ENCODE measurements at places on chromosomes 11 and 22. TPM values are rescaled to one million over a fixed set of nuclear protein-coding genes. Genes with fewer than 3 reads are reported as not detected.

Gene TBC1D10A
- total RNA-seq, result 13.7 TPM

Gene KDM4E
- total RNA-seq, result not detected

Gene OR52I2
- not detected for total RNA-seq

Gene MSANTD2
- total RNA-seq, result 32.8 TPM

Gene UBQLNL
- 1.9 TPM for total RNA-seq

Gene APOA5
- total RNA-seq, result not detected

Gene CDC42BPG
- 24.6 TPM for total RNA-seq

Gene DNAL4
- 17.3 TPM for total RNA-seq

GRCh38 chr11:57458410-57459163 is 1.7 kb upstream of the RTN4RL2 start:
- no peak for DNase-seq

DNA sequence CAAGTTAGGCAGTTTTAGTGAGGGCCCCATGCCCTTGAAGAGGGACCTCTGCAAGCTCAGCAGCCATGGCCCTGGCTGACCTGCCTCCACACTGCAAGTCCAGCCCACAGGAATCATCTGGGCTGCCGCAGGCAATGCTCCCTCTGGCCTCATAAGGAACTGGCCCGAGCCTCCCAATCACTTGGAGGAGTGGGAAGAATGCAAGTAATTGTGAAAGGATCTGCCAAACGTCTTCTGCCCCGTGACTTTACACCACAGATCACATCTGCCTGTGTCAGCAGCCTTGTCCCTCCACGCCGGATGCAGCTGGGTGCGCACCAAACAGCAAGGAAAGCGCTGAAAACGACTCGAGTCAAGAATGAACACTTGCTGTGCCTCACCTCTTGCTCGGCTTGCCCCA is 23.8 kb downstream of the OPCML start:
- DNase-seq, result no peak

GRCh38 chr11:15099267-15099666 is 15.5 kb upstream of the INSC start:
- no peak for DNase-seq

DNA sequence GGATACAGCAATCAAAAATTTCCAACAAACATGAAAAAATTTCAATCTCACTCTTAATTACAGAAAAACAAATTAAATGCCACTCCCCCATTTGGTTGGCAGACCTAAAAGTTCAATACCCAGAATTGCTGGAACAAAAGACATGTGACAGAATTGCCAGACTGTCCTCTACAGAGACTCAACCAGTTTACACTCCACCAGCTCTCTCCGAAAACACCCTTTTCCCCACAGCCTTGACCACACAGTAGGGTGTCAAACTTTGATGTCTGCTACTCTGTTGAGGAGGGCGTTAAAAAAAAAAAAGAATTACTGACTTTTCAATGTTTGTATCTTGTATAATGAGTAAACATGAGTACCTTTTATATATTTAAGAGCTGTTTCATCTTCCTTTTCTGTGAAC is 44.7 kb upstream of the YPEL1 start:
- no peak for DNase-seq

- DNase-seq, result no peak
These were observed 4.0 kb upstream of the SCUBE2 start for GRCh38 chr11:9095421-9095820.

DNA sequence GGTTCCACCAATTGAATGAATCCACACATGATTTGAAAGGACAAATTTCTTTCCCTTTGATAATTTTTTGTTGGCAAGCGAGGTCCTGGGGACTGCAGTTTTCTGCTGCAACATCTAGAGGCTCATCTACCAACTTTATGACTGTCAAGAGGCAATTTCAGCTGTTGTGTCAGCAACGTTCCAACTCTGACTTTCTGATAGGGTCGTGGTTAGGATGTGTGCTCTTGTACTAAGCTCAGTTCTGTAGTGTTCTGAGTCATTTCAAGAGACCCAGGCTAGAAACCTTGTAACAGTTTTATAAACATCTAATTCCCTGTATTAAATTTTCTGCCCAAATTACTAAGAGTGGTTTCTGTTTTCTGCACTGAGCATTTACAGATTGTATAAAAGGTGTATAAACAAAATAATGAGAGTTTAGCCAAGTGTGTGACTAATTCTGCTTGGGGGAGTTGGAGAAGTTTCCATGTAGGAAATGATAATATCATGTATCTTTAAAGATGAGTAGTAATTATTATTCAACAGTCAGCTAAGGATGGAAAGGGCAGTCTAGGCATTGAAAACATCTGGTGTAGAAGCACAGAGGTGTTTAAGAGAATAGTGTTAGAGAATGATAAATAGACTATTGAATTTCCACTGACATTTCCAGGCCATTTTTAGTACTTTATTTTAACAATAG is 72.2 kb downstream of the RBMXL2 start:
- no peak for DNase-seq

- no peak for DNase-seq
These were observed 9.7 kb upstream of the CCKBR start for GRCh38 chr11:6249770-6250555.

- DNase-seq, result no peak
These were observed 305.5 kb downstream of the DDX10 start for GRCh38 chr11:108970221-108970991.

DNA sequence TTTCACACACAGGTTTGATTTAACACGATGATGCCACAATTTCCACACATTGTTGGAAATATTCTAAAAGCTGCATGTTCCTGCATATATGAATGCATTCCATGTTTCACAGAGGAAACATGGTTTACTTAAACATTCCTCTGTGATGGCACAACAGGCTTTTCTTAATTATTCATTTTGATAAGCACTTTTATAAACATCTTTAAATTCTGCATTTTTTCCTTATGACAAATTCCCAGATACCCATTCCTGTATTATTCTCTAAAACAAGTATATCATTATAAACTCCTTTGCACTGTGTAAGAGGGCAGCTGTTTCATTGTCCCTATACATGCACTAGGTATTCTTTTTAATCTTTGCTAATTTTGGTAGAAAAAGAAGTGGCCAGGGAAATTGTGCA is 532.3 kb downstream of the SOX6 start:
- DNase-seq, result no peak

GRCh38 chr11:27700351-27701301 is at the start of gene BDNF:
BDNF (minus strand) TSS chr11:27700455; CDS start chr11:27658564, 41,891 bp downstream.
- peak; percentile 55 for DNase-seq

DNA sequence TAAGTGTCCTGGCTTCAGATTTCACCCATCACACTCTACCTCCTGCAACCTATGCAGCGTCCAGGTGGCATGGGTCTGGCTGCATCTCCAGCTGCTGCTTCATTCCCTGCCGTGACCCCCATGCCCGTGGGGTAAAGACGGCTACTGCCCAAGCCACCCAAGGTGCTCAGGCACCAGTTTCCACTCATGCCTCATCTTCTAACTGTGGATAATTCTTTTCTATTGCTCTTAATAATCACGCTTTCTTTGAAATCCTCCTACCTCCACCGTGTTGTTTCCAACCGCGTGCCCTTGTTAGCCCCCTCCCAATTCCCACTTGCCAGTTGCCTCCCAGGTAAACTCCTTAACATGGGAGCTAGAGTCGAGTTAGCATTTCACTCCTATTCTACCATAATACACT is 738.5 kb downstream of the OPCML start:
- DNase-seq, result no peak

DNA sequence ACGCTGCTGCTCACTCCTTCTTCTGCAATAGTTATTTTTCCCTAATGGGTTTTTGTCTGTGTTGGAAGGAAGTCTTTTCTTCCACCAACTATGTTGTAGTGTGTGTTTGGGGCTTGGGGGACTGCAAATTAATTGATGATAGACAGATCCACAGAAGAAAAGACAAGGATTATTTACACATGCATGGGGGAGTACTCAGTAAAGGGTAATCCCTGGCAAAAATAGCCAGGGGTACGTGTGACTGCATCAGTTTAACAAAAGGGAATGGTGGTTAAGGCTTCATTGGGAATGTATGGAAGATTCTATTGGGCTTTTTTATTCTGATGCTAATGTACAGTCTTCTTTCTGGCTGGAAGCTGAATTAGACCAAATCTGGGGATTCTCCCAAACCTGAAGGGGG is 20.2 kb upstream of the FEZ1 start:
- DNase-seq, result no peak

- no peak for DNase-seq
These were observed 704 bp upstream of the CFL1 start for GRCh38 chr11:65858681-65859087.

GRCh38 chr11:35523331-35523768 is 2.1 kb downstream of the PAMR1 start:
- no peak for DNase-seq

DNA sequence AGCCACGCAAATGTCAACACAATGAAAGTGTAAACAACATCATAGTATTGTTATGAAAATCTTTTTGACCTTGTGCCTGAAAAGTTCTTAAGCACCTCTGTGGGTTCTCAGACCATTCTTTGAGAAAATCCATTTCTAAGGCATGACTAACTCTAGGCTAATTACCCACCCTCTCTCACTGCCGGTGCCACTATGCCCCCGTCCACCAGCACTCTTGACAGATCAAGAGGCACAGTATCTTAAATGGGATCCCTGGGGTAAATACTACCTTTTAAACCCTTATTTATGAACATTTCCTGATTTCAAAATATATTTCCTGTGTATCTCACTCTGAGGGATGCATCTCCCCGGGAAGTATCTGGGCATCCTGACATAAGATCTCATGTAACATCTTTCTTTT is 607.5 kb downstream of the METTL15 start:
- no peak for DNase-seq

DNA sequence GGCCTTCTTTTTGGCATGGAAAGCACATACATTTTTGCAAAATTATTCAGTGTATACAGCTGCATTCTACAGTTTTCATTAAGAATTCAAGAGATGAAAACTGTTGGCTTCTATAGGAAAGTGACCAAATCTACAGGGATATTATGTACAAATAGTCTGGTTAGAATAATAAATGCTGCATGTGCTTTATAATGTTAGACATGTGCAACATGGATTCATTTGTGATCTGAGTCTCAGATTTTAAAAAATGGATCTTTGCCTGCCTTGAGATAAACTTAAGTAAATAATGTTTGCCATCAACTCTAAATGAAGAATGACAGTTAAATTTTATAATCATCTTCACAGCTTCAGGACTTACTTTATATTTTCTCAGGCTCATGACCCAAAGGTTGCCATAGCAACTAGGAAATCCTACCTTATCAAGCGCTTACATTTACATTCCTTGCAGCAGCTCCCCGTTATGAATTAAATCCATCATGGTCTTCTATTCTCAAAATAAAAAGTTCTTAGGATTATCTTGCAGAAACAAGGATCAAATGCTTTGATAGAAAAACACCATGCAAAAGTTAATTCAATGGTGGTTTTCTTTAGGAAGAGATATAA is 200.2 kb downstream of the CADM1 start:
- DNase-seq, result no peak

DNA sequence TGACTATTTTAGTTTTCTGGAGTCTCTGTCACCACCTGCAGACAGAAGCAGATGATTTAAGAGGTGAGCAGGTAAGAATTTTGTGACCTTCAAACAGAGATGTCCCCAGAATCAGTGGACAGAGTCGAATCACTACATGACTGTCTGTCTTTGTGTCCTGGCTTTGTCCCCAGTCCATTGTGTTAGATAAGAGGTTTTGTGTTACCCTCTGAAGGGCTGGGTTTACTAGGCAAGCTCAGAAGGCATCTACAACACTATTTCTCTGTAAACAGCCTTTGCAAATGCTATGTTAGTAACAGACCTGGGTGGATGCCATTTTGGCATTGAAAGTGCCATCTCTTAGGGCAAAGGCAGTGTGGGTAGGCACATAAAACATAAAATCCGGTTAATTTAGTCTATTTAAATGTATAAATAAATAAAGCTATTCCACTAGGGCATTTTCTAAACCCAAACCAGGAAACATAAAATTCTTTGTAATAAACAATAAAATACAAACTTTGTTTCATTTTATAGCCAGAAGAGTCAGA is 40.3 kb upstream of the CADM1 start:
- DNase-seq, result no peak

GRCh38 chr11:76265771-76266241 is 59.5 kb upstream of the WNT11 start:
- no peak for DNase-seq

- DNase-seq, result no peak
These were observed 93.9 kb downstream of the CD44 start for GRCh38 chr11:35232891-35233330.

DNA sequence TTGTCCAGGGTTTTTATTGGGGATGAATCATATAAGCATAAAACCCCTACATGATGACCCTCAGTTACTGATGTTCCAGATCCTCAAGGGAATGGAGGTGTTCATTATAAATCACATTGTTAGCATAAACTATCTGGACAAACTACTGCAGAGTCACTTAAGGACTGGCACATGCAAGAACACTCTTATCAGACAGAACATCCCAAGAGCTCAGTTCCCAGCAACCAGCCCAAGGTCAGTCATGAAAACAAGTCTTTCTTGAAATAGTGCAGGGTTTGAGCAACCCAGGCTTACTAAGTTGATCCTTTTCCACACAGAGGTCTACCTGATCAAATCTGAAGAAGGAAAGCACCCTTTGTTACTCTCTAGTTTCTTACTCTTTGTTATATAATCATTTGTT is 13.5 kb upstream of the PTS start:
- DNase-seq, result no peak

GRCh38 chr11:81989093-81989492 is 744.6 kb downstream of the FAM181B start:
- DNase-seq, result no peak

- no peak for DNase-seq
These were observed 91.6 kb downstream of the STIM1 start for GRCh38 chr11:3947061-3947460.

- DNase-seq, result no peak
These were observed 556.1 kb downstream of the SOX6 start for GRCh38 chr11:15800111-15800800.

DNA sequence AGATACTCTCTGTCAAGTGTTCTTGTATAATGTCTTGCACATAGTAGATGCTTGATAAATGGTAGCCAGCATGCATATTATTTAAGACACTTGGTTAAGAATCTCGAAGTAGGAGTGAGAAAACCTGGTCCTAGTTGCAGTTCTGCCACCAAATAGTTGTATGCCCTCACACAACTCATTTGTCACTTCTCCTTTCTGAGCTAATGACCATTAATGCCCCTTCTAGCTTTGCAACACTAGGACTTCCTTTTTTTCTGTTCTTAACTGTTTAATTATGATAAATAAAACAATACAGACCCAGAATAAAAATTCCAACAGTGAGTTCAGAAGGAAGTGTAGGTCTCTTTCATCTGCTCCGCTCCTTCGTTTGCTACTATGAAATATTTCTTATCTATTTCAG is 453.6 kb downstream of the TMEM135 start:
- no peak for DNase-seq

DNA sequence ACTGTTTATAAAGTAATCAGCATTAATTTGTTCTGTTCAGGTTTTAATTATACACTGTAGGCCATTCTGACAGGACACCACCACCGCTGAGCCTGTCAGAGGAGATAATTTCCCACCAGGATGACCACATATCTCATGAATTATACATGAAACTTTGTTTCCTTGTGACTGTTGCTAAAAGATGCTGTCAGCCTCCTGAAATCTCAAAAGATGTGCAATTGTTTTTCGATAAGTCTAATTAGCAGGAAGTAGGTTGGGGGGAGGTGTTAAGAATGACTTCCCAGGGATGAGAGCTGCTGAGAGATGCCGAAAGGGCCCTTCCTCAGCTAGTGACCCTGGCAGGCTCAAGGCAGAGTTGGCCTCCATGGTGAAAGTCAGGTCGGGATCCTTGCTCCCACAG is 485.4 kb downstream of the SOX6 start:
- no peak for DNase-seq

Data from mesothelial cell of epicardium (in vitro differentiated cells).